K562 (cell line): ENCODE measurements at places on chromosomes 1 and 21.

DNA sequence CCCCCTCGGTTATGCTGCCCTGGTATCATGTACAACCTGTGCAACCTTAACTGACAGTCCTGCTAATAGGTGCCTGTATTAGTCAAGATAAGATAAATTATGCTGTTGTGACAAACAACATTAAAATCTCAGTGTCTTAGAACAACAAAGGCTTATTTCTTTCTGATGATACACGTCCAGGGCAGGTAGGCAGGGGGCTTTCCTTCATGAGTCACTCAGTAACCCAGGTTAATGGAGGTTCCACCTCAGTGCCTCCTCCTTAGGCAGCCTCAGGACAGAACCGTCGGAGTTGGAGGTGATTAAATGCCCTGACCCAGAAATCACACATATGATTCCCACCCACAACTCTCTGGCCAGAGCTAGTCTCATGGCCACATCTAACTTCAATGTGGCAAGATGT is 94.6 kb upstream of the CASZ1 start:
- no peak for DNase-seq

- no peak for DNase-seq
Measured at GRCh38 chr1:181765451-181766026, 282.2 kb downstream of the CACNA1E start.

GRCh38 chr1:86779308-86780191 is 75.2 kb downstream of the SH3GLB1 start:
- no peak for DNase-seq

GRCh38 chr1:244675167-244675566 is 22.2 kb downstream of the DESI2 start:
- no peak for DNase-seq

DNA sequence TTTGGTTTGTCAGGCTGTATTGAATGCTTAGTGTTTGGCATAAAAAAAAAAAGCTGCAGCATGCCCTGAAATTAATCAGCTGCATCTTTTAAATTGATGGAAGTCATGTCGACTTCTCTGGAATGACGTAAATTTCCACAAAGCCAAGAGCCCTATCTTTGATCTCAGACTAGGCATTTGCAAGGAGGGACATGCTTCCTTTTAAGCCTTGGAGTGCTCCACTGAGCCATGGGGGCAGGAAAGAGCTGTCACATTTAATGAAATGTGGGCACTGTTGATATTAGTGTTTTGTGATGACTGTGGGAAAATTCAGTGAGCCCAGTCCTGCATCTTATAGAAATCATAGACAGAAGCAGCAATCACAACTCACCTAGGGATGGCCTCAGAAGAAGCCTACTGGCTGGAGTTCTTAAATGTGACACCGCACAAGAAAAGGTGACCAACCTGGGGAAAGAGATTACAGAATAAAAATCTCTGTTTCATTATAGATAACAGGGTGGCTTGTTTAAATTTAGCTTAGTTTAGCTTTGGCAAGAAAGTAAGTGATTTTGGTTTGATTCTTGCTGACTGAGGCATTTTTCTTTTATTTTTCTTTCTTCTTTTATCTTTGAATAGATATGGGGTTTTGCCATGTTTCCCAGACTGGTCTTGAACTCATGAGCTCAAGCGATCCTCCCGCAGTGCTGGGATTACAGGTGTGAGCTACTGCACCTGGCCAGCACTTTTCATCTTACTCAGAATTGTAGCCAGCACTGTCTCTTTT is 188.2 kb downstream of the HHAT start:
- DNase-seq = no peak

- DNase-seq = no peak
Measured at GRCh38 chr21:41098481-41099042, 69.4 kb upstream of the BACE2 start.

GRCh38 chr1:235423214-235423652 is 56.0 kb downstream of the TBCE start:
- no peak for DNase-seq

DNA sequence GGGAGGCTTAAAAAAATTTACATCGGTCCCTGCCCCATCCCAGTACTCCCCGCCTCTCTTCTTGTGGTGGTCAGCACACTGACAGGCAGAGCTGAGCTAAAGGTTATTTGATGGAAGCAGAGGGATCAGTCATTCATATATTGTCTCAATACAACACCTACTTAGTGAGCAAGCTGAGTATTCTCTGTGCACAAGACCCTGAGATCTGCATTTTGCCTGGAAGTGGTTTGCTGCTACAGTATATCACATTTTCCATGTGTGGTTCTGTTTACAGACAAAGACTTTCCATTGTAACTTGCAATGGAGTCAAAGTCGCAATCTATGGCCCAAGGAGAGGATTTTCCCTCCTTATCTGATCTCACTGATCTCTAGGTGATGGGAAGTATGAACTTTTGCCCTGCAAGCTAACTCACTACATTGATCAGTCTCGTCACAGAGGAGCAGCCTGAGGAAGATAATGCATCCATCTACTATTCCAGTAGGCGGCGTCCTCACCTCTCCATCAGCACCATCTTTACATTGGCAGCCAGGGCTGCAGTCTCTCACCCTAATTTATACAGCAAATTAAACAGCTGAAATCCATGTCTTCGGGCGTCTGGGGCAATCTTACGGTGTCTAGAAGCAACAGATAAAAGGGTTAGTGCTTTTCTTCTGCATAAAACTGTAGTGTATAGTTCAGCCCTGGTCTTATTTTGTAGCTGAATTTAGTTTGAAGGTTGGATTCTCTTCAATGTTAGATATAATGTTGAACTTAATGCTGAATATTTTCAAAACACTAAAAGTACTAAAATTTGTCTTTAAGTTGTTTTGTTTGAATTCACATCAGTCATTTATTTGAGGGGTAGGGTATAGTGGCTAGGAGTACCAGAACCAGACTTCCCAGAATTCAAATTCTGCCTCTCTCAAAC is 3.2 kb upstream of the TRAF5 start:
- DNase-seq = peak; percentile 42

GRCh38 chr1:20663969-20664715 is 3.0 kb upstream of the DDOST start:
- DNase-seq = no peak

GRCh38 chr1:185292237-185292636 is 24.8 kb downstream of the IVNS1ABP start:
- DNase-seq = no peak

- no peak for DNase-seq
Measured at GRCh38 chr1:8031176-8031785, 5.2 kb upstream of the ERRFI1 start.
